ENCODE measurements at places on chromosomes 16 and 17.
A peak's percentile ranks its signal among the peaks of the same experiment; 100 is the strongest.

DNA sequence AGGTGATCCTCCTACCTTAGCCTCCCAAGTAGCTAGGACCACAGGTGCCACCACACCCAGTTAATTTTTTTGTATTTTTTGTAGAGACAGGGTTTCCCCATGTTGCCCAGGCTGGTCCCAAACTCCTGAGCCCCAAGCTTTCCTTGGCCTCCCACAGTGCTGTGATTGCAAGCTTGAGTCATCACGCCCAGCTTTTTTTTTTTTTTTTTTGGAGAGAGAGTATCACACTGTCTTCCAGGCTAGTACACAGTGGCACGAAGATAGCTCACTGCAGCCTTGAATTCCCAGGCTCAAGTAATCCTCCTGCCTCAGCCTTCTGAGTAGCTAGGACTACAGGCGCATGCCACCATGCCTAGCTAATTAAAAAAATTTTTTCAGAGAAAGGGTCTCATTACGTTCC, 27.2 kb downstream of the HEATR9 start:
- no peak for DNase-seq

GRCh38 chr17:40751065-40751464, 4.1 kb downstream of the KRT25 start:
- DNase-seq, result no peak

DNA sequence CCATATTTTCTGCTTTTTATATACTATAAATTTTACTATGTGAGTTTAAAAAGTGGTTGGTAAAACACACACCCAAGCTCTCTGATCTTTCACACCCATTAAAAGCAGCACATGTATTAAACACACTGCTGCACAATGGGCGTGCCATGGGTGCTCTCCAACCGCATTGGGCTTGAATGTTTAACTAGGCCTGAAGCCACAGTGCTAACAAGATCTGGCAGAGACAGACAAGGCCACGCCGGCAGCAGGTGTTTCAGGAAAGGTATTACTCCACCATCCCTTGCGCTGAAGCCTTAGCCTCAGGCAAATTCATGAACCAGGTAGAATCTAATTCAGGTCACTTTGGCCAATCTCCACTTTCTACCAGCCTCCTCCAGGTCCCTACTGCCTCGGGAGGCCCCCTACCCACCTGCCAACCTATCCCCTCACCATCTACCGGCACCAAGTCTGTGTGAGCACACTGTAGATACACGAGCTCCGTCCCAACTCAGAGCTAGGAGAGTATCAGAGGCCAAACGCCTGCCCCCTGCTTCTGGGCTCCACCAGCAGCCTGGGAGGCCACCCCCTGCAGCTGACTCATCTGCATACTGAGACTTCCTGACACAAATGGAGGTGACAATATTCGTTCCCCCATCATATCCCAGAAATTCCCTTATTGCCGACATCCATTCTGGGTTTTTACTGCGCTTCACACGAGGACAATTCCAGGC, 95.0 kb downstream of the ADCY9 start:
- DNase-seq, result no peak

DNA sequence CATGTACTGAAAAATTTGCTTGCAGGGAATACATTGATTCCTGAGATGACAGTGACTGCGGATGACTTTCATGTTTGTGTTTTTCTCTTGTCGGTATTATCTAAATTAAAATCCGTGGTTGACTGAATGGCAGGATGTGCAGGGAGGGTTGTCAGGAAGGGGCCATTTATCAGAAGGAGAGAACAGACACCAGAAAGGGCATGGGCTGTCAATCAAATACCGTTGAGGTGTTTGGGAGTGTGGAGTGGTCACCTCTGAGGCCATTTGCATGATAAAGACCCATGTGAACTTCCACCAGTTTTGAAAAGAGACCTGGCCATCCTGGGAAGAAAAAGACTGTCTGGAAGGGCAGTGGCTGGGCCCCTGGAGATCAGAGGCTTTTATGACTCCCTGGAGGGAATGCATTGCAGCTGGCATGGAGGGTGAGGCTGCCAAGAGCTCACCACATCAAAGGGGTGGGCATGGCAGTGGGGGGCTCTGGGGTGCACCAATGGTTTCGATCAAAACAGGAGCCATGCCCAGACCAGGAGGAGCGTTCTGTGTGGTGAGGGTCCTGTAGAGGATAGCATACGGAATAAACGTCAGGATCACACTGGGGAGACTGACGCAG, 67.1 kb downstream of the CYLD start:
- no peak for DNase-seq

- DNase-seq, result no peak
Measured at GRCh38 chr16:82703871-82704768, 77.4 kb downstream of the CDH13 start.

GRCh38 chr17:50311483-50311882, 34.4 kb upstream of the XYLT2 start:
- no peak for DNase-seq

DNA sequence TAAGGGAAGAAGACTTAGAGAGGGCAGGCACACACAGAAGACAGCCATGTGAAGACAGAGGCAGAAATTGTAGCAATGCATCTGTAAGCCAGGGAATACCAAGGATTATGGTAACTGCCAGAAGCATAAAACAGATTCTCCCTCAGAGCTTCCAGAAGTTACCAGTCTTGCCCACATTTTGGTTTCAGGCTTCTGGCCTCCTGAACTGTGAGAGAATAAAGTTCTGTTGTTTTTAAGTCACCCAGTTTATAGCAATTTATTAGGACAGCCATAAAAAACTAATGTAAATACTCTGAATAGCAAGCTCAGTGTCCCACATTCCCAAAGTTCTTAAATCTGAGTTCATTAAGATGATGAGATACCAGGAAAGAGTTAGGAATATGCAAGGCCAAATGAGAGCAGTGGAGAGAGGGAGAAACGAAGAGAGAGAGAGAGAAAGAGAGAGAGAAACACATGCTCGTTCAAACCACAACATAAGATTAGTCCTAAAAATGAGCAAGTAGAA, 123.4 kb downstream of the HS3ST3A1 start:
- DNase-seq, result no peak

- DNase-seq, result no peak
Measured at GRCh38 chr17:27895940-27896535, 2.9 kb upstream of the LYRM9 start.

GRCh38 chr16:17408955-17409441, 61.8 kb downstream of the XYLT1 start:
- DNase-seq, result no peak

DNA sequence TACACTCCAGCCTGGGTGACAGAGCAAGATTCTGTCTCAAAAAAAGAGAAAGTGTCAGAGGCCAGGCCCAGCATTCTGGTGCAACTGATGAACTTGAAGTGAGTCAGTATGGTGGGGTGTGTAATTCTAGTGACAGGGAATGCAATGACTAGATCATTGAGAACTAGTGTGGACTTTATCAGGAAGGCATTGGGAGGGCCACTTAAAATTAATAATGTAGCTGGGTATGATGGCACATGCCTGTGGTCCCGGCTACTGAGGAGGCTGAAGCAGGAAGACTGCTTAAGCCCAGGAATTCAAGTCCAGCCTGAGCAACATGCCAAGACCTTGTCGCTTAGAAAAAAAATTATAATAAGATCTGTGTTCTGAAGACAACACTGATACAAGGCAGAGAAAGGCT, 90.8 kb downstream of the STX8 start:
- DNase-seq, result peak; percentile 50

- no peak for DNase-seq
Measured at GRCh38 chr16:8679151-8679550, 4.7 kb downstream of the ABAT start.

DNA sequence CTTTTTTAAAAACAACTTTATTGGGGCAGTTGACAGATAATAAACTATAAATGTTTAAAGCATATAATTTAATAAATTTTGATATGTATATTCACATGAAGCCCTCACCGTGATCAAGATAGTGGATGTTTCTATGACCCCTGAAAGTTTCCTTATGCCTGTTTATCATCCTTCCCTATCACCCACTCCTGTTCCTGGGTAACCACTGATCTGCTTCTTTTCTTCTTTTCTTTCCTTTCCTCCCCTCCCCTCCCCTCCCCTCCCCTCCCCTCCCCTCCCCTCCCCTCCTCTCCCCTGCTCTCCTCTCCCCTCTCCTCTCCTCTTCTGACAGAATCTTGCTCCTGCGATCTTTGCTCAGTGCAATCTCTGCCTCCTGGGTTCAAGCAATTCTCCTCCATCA, 193.7 kb upstream of the CDH13 start:
- DNase-seq, result no peak

DNA sequence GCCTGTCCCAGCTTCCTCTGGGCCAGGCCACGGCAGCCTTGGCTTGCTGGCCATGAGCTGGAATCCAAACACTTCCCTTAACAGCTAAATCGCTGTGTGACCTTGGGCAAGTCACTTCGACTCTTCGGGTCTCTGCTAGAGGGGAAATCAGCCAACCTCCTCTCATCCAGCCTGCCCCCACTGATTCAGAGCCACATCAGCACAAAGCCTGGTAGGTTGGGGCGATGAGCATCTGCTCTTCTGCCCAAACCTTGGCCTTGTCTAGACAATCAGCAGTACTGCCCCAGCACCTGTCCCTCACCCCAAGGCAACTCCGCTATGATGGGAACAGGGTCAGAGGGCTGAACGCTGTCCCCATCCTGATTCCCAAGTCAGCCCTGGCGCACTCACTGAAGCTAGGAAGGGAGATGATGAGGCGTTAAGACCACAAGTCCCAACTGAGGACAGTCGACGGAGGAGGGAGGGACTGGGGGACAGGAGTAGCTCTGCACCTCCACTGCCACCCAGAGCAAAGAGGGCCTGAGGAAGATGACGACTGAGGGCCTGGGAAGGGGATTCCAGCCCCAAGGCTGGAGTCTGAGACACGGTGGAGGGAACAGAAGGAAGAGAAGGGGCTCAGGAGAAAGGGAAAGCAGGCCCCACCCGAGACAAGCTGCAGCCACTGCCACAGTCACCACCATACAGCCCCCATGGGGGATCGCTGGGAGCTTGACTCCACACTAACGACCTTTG, 1.3 kb downstream of the CLUH start:
- DNase-seq, result no peak

- DNase-seq, result peak; percentile 78
Measured at GRCh38 chr17:57009737-57010445, 32.0 kb downstream of the SCPEP1 start.

GRCh38 chr17:63293323-63294075, 152.6 kb downstream of the CYB561 start:
- peak; percentile 70 for DNase-seq

- DNase-seq, result no peak
Measured at GRCh38 chr17:44398692-44399691, 9.5 kb upstream of the ITGA2B start.

GRCh38 chr17:43135454-43135819, 10.3 kb upstream of the BRCA1 start:
- no peak for DNase-seq

DNA sequence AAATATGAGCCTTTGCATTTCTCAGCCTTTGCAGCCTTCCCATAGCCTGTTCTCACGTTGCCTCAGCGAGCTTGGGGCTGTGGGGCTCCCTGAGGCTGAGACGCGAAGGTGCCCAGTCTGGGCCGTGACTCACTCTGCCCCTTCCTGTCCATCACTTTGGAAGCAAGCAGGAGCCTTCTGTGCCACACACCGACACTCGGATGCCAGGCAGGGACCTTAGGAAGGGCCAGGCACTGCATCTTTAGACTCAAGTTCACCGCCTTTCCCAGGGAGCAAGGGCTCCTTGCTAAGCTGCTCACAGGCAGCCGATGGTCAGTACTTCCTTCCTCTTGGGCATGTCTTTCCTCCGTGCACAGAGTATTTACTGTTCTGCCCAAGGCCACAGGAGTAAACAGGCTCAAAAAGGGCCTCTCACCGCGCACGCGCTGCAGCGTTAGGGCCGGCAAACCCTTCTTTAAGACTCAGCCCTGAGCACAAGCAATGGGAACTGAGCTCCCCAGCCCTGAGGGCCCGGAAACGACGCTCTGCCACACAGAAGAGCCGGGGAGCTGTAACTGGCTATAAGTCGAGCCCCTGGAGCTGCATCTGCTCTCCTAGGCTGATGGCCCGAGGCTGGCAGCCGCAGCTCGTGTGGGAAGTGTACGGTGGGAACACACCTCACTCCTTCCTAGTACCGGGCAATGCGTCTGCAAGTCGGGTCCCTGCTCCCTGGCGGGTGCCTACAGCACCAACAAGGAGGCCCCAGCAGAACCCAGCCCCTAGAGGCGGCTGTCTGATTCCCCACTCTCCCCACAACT, 7.2 kb downstream of the TIMM22 start:
- DNase-seq, result no peak

DNA sequence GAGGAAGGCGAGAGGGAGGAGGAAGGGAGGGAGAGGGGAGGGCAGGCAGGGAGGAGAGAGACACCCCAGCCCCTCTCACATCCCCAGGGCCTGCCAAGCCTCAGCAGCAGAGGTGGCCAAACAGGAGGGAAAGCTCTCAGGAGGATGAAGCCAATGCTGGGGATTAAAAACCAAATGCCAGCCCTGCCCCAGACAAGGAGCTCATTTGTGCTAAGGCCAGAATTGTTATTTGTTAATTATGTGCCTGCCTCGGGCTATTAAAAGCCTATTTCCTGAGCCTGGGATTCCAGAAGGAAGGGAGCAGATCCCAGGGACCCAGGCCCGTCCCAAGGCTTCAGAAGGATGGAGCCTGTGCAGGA, 27.9 kb upstream of the GINS2 start:
- no peak for DNase-seq

DNA sequence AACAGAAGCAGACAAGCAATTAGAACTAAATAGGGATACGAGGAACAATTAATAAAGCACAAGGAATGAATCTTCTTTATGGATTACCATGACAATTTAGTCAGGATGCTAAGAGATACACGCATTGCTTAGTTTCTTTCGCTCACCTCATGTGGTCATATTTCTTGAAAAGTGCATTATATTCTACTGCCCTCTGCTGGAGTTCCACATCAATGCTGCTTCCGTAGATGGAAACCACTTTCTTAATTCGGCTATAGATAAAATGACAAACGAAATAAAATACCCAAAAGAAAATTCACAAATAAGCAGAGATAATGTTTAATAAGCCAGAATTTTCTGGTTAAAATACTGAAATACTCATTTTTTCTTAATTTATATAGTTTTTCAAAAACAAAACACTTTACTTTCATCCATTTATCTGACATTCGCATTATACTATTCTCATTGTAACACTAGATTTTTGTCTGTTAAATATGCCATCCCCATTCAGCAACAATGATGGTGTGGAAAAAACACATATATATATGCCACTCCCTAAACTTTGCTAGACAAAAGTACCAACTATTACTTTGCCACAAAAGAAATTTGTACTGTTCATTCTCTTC, 22.0 kb upstream of the PHLPP2 start:
- peak; percentile 60 for DNase-seq

DNA sequence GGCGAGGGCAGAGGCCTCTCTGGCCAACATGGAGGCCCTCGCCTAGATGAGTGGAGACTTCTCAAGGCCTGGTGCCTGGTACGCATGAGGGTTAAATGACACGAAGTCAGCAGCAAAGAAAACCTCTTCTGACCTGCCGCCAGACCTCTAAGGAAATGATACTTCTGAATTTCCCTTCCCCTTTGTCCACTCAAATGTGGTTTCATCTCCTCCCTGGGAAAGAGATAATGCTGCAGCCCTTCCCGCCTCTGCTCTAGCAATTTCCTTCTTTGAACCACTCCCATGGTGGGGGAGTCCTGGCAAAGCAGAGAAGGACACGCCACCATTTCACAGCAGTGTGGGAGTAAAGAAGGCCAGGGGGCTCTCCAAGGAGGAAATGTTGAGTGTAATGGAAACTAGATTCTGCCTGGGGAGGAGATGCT, 65.7 kb upstream of the BCAR1 start:
- no peak for DNase-seq

Measured in GM03348 (cell line).